A549 treated with ZK216348 at 1 μM for 4 hours (cell line): ENCODE measurements at places on chromosomes 11 and 22. TPM values are rescaled to one million over a fixed set of nuclear protein-coding genes. Genes with fewer than 3 reads are reported as not detected.

MUC6 gene
- 0.30 TPM in 1 of 5 replicates, not detected in the others for total RNA-seq

SLC7A4 gene
- not detected in 5 replicates for total RNA-seq

APOBEC3F gene
- total RNA-seq = 1.8 to 3.1 TPM (median 2.2 TPM) in 5 replicates

OR52H1 gene
- total RNA-seq = not detected in 5 replicates

RIMBP3B gene
- 0.19 to 0.67 TPM (median 0.42 TPM) in 5 replicates for total RNA-seq
